ENCODE measurements at places on chromosomes 13 and 19.

DNA sequence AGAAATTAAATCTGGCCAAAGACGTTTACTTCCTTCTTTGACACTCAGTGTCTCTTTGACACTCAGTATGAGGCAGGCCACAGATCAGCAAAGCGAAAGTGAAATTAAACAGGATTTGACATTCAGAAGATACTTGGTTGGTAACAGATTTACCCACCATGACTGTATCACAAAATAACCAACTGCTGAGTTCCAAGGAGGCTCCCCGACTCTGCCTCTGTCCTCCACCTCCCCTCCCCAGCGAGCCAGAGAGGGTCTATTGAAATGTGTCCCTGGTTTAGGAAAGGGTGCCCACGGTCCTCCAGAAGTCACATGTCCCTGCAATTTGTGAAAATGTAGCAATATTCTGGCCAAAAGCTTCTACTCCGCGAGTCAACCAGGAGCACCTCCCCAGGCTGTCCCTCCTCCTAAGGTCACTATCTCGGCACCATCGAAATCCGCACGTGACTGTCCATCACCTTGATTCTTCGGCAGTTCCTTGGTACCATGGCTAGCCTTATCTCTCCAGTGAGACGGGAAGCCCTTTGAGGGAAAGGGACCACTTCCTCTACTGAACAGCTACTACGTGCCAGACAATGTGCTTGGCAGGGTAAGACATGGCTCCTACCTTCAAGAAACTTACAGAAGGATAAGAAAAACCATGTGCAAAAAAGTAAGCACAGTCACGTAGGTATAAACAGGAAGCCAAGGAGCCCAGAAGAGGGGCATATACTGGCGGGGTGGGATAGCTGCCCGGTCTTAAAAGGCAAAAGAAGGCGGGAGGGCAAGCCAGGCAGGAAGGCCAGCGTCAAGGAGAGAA, 1.5 kb downstream of the N4BP2L1 start:
- peaks cover 48% of the 10 kb centered on the region for H3K36me3 ChIP-seq
- no peaks in the 10 kb centered on the region for H3K27me3 ChIP-seq
- peak overlapping the region; percentile 87 for H3K4me3 ChIP-seq

DNA sequence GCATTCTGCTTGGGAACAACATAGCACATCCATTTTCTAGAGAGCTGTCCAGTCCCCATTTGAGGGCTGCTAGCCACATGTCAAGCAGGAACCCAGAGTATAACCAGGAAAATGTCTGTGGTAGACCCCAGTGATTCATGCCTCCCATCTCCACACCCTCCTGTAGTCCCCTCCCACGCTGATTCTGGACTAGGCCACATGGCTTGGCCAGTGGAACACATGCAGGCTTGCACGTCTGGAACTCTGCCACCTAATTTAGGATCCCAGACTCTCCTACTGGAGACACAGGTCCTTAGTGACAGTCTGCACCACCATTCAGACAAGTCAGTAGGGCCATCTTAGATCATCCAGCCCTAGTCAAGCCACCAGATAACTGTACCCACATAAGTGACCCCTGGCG, 149.8 kb downstream of the ZIC5 start:
- H3K27ac ChIP-seq = peak overlapping the region; percentile 2
- no peak for DNase-seq
- H3K27me3 ChIP-seq = no peaks in the 10 kb centered on the region
- H3K36me3 ChIP-seq = no peaks in the 10 kb centered on the region
- H3K4me3 ChIP-seq = no peak overlapping the region

GRCh38 chr19:51372649-51373504, at the start of gene NKG7:
TSS of gene NKG7 (minus strand) at chr19:51372654. CDS start at chr19:51372535, 119 bp downstream.
- no peaks in the 10 kb centered on the region for H3K27me3 ChIP-seq
- DNase-seq = peak; percentile 71
- H3K4me1 ChIP-seq = peaks cover 79% of the 10 kb centered on the region
- H3K4me3 ChIP-seq = peak within 1 kb of the TSS; percentile 69
- peaks cover 9% of the 10 kb centered on the region for H3K36me3 ChIP-seq

GRCh38 chr13:53200075-53200474, 171.5 kb downstream of the OLFM4 start:
- H3K4me1 ChIP-seq = no peaks in the 10 kb centered on the region
- H3K27ac ChIP-seq = no peak overlapping the region
- H3K4me3 ChIP-seq = no peak overlapping the region
- no peak for DNase-seq
- H3K36me3 ChIP-seq = no peaks in the 10 kb centered on the region

DNA sequence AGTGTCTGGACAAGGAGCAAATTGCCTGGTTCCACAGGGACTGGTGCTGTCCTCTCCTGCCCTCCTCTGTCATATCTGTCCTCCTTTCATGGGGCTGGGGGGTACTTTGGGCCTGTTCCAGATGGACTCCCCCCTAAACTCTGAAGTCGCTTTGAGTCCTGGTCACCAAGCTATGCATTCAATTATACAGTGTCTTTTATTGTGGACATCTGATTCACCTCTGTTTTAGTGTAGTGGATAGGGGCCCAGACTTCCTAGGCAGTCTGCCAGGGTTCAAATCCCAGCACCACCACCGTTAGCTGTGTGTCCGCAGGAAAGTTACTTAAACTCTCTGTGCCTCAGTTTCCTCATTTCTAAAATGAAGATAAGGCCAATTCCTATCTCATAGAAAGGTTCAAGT, 21.0 kb upstream of the IRS2 start:
- no peak overlapping the region for H3K4me3 ChIP-seq
- no peaks in the 10 kb centered on the region for H3K36me3 ChIP-seq
- H3K27me3 ChIP-seq = peaks cover 13% of the 10 kb centered on the region
- no peaks in the 10 kb centered on the region for H3K4me1 ChIP-seq

DNA sequence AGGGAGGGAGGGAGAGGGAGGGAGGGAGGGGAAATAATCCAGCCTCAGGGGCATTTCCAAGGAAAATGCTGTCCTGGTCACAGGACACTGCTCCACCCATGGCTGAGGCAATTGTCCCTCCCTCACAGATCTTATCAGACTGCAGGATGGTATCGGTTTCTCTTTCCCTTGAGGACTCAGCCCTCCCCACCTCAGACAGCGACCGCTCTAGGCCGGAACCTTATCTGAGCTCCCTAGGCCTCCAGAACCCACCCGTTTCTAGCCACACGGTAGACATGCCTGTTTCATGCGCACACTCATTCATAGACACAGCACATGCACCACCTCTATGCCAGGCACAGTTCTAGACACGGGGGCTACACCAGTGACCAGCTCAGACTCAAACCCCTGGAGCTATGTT, 10.0 kb upstream of the IZUMO2 start:
- no peak overlapping the region for H3K4me3 ChIP-seq
- no peaks in the 10 kb centered on the region for H3K36me3 ChIP-seq
- H3K27me3 ChIP-seq = peaks cover 2% of the 10 kb centered on the region
- no peak overlapping the region for H3K27ac ChIP-seq
- H3K4me1 ChIP-seq = no peaks in the 10 kb centered on the region

DNA sequence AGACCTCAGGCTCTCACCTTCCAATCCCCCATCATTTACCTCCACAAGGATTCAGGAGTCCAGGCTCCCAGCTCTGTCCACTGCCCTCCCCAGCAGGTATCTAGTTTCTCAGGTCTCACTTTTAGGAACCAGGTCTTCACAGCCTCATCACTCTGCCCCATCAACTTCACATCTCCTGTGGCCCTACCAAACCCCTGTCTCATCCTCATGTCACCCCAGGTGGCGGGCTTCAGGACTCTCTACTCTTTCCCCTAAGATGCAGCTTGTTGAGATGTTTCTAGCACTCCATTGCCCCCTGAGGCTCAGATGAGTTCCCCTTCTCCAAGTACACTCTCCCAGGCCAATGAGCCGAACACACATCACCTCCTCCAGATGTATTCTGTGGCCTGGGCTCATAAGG, 1.5 kb downstream of the PPFIA3 start:
- H3K27ac ChIP-seq = no peak overlapping the region
- no peaks in the 10 kb centered on the region for H3K36me3 ChIP-seq
- DNase-seq = no peak

DNA sequence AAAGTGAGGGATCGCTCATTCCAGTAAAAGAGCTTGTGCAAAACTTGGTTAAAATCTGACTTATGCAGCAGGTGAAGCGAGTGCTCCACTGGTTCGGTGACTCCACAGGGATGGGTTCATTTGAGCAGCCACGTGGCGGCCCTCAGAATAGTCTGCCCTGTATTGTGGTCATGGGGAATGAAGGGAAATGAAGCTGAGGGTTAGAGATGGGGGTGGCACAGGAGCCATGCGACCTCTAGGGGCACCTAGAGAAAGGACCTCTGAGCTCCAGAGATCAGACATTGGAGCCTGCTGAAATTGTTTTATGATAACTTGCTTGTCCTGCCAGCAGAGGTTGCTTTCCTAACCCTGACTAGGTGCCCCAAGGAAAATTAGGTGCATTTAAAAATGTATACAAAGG, 26.6 kb downstream of the CBY2 start:
- no peak for DNase-seq
- no peaks in the 10 kb centered on the region for H3K27me3 ChIP-seq
- H3K4me1 ChIP-seq = no peaks in the 10 kb centered on the region
- no peak overlapping the region for H3K27ac ChIP-seq

DNA sequence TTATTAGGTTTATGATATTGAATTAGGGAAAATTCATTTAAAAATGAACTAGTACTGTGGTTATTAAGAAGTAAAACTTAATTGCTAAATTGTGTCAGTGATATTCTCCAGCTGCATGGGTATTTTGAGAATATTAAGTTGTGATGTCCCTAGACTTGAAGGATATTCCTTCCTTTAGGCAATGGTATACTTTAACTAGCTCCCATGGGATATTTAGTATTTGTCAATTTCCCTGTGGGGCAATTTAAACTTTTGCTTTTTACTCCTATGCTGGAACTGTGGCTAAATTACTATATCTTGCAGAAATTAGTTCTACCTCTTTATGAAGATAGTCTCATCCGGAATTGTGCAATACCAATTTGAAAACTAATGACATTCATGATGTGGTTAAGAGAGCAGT, 151.6 kb upstream of the CSNK1A1L start:
- H3K4me1 ChIP-seq = no peaks in the 10 kb centered on the region
- H3K36me3 ChIP-seq = no peaks in the 10 kb centered on the region
- H3K27me3 ChIP-seq = no peaks in the 10 kb centered on the region

GRCh38 chr13:28705461-28706083, 13.2 kb downstream of the SLC46A3 start:
- no peaks in the 10 kb centered on the region for H3K27me3 ChIP-seq
- DNase-seq = no peak
- peaks cover 15% of the 10 kb centered on the region for H3K4me1 ChIP-seq
- peaks cover 31% of the 10 kb centered on the region for H3K36me3 ChIP-seq
- H3K27ac ChIP-seq = no peak overlapping the region
- H3K4me3 ChIP-seq = no peak overlapping the region

- no peak overlapping the region for H3K27ac ChIP-seq
- peaks cover 29% of the 10 kb centered on the region for H3K36me3 ChIP-seq
- DNase-seq = no peak
- no peaks in the 10 kb centered on the region for H3K27me3 ChIP-seq
- no peak overlapping the region for H3K4me3 ChIP-seq
These were observed 24.5 kb upstream of the LPAR6 start for GRCh38 chr13:48437371-48437770.

- H3K27me3 ChIP-seq = no peaks in the 10 kb centered on the region
- peak overlapping the region; percentile 50 for H3K27ac ChIP-seq
- peaks cover 17% of the 10 kb centered on the region for H3K4me1 ChIP-seq
These were observed 55.1 kb downstream of the CDADC1 start for GRCh38 chr13:49302817-49303216.

- H3K4me3 ChIP-seq = no peak overlapping the region
- no peak overlapping the region for H3K27ac ChIP-seq
- H3K27me3 ChIP-seq = no peaks in the 10 kb centered on the region
- no peak for DNase-seq
- H3K36me3 ChIP-seq = no peaks in the 10 kb centered on the region
- H3K4me1 ChIP-seq = no peaks in the 10 kb centered on the region
These were observed 46.8 kb downstream of the FAM124A start for GRCh38 chr13:51269039-51269438.

DNA sequence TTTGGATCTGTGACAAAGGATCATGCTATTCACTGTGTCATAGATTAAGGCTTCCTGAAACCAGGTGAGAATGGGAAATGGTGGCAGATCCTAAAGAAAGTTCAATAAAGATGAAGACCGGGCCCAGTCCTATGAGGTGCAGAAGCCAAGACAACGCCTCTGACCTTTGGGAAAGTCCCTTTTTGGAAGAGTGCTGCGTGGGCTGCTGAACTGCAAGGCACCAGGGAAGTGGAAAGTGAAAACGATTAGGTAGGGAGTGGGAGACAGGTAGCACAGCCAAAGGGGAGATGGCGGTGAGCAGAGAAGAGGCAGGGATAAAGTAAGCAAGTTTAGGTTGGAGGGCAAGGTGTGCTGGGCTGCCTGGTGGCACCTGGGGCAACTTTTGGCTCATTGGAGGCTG, 16.3 kb downstream of the MBNL2 start:
- H3K27ac ChIP-seq = no peak overlapping the region
- H3K27me3 ChIP-seq = no peaks in the 10 kb centered on the region
- H3K4me3 ChIP-seq = no peak overlapping the region
- no peak for DNase-seq

DNA sequence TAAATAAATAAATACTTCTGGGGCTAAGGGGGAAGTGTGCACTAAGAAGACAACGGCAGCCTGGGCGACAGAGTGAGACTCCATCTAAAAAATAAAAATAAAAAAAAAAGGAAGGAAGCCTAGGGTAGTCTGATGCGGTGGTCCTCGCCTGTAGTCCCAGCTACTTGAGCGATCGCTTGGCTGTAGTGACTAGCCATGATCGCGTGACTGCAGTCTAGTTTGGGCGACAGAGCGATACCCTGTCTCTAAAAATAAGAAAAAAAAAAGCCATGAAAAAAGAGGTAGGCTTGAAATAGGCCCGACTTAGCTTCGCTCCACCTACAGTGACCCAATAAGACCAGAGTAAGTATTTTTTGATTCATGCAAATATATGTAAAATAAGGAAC, 661 bp upstream of the BABAM1 start:
- peak overlapping the region; percentile 80 for H3K4me3 ChIP-seq
- H3K27ac ChIP-seq = peak overlapping the region; percentile 79
- peaks cover 27% of the 10 kb centered on the region for H3K4me1 ChIP-seq
- no peak for DNase-seq

- peak overlapping the region; percentile 95 for H3K27ac ChIP-seq
- H3K36me3 ChIP-seq = peaks cover 74% of the 10 kb centered on the region
- H3K4me3 ChIP-seq = peak overlapping the region; percentile 4
- DNase-seq = no peak
These were observed 8.6 kb downstream of the RGCC start for GRCh38 chr13:41465898-41466320.

DNA sequence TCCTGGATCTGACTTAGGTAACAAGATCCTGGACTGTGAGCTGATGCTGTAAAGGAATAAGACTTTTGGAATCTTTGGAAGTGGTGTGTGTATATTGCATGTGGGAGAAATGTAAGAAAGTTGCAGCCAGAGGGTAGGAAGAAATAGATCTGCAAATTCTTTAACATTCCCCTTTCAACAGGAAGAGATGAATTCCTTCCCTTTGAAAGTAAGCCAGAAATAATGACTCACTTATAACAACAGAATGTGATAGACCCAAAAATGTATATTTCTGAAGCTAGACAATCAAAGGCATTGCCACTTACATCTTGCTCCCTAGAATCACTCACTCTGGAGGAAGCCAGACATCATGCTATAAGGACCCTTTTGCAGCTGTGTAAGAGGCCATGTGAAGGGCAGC, 9.8 kb upstream of the SIAH3 start:
- peaks cover 3% of the 10 kb centered on the region for H3K4me1 ChIP-seq
- no peaks in the 10 kb centered on the region for H3K36me3 ChIP-seq
- H3K4me3 ChIP-seq = no peak overlapping the region

GRCh38 chr13:51501592-51502152, 48.8 kb upstream of the INTS6 start:
- peaks cover 14% of the 10 kb centered on the region for H3K4me1 ChIP-seq
- no peak overlapping the region for H3K4me3 ChIP-seq
- H3K36me3 ChIP-seq = no peaks in the 10 kb centered on the region
- DNase-seq = no peak

GRCh38 chr19:45158503-45159209, 2.1 kb downstream of the NKPD1 start:
- H3K4me3 ChIP-seq = no peak overlapping the region
- peak overlapping the region; percentile 46 for H3K27ac ChIP-seq
- no peak for DNase-seq
- H3K27me3 ChIP-seq = peaks cover 24% of the 10 kb centered on the region
- peaks cover 7% of the 10 kb centered on the region for H3K4me1 ChIP-seq

All from activated CD4-positive, alpha-beta T cell treated with anti-CD3 and anti-CD28 coated beads, Interleukin-2, amount 10 ng/mL, durations not matched to agents 7 days and 5 days (primary cell).